Gastroesophageal sphincter (tissue), 4 donors: ENCODE measurements at places on chromosomes 12 and 14. TPM values are rescaled to one million over a fixed set of nuclear protein-coding genes. Genes with fewer than 3 reads are reported as not detected.

Gene GPRC5D
- total RNA-seq: not detected

Gene PRH1
- 14.1 TPM for total RNA-seq

- ATAC-seq: no peak
Measured at GRCh38 chr14:71739273-71739990, 192.8 kb upstream of the RGS6 start.

- no peak for ATAC-seq
Measured at GRCh38 chr12:131796754-131797587, 31.2 kb upstream of the MMP17 start.

GRCh38 chr14:64861916-64862315 lies 17.8 kb downstream of the SPTB start:
- ATAC-seq: no peak

- no peak for ATAC-seq
Measured at GRCh38 chr14:102662636-102663430, 70.4 kb downstream of the RCOR1 start.
